Hematopoietic multipotent progenitor cell treated with erythropoietin and hydrocortisone succinate and interleukin-3 and kit ligand, for 15 days (in vitro differentiated cells): ENCODE measurements at places on chromosomes 4 and X.

DNA sequence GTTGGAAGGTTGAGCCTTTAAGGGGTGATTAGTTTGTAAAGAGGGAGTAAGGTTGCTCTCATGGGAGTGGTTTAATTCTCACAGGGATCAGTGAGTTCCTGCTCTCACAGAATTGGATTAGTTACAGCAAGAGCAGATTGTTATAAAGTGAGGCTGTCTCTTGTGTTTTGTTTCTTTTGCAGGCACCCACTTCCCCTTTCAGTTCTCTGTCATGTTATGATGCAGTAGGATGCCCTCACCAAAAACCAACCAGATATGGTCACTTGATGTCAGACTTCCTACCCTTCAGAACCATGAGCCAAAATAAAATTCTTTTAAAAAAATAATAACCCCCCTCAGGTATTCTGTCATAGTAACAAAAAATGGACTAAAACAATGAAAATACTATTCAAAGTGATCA is 19.9 kb upstream of the IGSF1 start:
- DNase-seq, result no peak

DNA sequence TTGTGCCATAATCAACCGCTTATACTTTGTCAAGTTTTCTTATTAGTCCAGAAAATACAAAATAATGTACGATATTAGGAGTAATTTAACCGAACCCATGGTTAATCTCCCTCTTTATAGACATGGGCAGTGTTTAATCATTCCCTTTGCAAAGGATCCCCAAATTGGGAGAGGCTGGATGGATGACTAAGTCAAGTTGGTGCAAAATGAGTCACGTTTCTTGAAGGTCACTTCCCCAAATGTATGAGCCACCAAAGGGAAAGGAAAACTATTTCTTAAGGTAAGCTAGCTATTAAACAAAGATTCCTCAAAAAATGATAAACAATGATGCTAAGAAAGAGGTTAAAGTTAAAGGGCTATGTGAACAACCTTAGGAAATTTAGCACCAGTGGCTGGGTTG is 17.5 kb downstream of the MAML3 start:
- DNase-seq, result no peak

- no peak for DNase-seq
Observed at GRCh38 chr4:38868059-38868960, 704 bp downstream of the FAM114A1 start.

DNA sequence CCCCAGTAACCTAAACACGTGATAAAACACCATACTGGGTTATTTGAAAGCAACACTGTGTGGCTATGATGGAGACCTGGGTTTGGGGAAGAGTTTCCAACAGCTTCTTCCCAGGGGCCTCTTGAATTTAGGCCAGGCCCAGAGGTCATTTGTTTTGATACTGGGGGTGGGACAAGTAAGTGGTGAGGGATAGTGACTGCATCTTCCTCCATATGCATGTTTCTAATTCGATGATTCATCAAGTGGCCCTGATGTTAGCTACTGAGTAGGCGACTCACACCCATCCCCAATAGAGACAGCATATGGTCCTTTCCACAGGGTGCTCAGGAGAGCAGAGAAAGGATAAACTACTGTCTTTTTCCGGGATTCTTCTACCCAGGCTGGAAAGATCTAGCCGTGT is 2.7 kb downstream of the NDP start:
- no peak for DNase-seq

DNA sequence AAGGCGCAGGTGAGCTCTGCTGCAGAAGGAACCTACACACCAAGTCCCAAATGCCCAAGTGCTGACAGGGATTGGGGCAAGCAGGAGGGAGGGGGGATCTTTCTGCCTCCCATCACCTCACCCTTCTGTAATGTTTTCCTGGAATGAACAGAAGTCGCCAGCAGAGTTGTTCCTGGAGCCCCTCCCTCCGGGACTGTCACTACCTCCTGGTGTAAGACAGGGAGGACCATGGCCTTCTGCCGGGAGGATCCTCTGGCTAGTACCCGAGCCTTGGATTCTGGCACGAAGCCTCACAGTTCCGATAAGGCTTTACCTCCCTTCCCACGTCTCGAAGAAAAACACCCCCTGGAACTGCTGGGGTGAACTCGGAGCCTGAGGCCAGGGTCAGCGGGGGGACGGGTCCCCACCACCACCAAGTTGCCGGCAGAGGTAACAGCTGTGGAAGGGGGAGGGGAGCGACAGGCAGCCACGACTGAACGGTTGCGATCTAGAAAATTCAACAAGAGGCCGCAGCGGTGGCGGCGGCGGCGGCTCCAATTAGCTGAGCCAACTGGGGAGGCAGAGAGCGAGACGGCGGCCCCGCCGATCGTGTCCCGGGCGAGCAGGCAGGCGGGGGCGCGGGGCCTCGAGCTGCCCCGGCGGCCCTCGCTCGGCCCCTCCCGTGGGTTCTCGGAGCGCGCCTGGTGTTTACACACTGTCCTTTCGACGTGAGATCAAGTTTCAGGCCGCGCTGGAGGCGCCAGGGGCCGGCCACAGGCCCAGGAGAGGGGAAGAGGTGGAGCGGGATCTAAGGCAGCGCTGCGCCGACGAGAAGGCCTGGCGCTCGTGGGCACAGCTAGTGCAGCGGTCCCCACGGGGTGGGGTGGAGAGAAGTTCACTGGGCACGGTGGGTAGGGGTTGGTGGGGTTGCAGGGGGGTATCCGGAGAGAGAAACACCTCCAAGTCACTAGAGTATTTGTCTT is 53.7 kb upstream of the BCOR start:
- DNase-seq, result no peak

- DNase-seq, result no peak
Observed at GRCh38 chr4:59655996-59656395, 1544.1 kb upstream of the ADGRL3 start.

DNA sequence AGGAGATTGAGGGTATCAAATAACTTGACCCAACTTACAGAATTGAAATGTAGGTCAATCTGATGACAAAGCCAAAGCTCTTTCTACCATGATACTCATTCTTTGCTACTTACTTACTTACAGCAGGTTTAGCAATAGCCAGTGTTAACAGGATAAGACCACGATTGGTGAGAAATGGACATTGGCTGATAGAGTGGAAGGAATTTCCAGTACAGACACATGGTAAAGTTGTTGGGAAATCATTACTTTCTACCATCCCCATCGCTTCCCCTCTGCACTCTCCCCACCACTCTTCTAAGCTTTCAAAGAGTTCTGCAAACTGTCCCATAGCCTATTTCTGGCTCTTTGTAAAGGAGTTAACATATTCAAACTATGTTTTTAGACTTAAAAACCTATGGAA is 119.7 kb downstream of the CHRNA9 start:
- no peak for DNase-seq

- no peak for DNase-seq
Observed at GRCh38 chrX:56382278-56382677, 150.1 kb downstream of the KLF8 start.

DNA sequence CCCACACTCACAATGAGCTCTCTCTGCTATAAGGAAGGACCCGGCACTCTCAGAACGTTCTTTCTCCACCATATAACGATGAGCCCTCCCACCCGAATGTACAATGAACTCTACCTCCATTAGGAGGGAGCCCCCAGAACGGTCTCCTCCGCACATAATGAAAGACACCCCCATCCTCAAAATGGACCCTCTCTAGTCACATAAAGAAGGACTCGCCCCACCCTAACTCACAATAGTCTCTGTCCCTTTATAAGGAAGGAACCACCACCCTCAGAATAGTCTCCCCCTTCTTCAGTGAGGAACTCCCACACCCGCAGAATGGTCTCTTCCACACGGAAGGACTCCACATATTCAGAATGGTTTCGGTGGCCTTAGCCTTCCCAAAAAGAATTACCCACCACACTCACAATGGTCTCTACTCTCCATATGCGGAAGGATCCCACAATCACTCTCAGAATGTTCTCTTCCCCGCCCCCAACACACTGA is 477 bp downstream of the SLC35A2 start:
- peak; percentile 17 for DNase-seq

DNA sequence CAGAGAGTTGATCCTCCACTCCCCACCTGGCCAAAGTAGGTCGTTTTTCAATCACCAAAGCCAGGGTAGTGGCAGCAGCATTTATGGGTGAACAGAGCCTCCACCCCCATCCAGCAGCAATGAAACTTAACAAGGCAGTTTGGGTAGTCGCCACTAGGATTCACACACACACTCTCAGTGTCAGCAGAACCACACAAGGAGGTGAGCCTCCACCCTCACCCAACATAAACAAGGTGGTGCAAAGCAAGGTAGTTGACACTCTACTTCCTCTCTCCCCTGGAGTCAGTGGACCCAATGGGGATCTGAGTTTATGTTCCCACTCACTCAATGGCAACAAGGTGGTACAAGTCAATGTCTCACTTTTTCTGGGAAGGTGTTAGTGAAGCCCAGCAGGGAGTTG is 50.4 kb upstream of the CCDC149 start:
- no peak for DNase-seq
